DMS53 (cell line): ENCODE measurements at places on chromosomes 5 and 9.

- DNase-seq: no peak
These were observed 28.9 kb downstream of the NEURL1B start for GRCh38 chr5:172670005-172670402.

- no peak for DNase-seq
These were observed 54.5 kb downstream of the ZNF366 start for GRCh38 chr5:72452515-72453245.

GRCh38 chr5:93100976-93101375 is 480.0 kb downstream of the NR2F1-AS1 start:
- no peak for DNase-seq

DNA sequence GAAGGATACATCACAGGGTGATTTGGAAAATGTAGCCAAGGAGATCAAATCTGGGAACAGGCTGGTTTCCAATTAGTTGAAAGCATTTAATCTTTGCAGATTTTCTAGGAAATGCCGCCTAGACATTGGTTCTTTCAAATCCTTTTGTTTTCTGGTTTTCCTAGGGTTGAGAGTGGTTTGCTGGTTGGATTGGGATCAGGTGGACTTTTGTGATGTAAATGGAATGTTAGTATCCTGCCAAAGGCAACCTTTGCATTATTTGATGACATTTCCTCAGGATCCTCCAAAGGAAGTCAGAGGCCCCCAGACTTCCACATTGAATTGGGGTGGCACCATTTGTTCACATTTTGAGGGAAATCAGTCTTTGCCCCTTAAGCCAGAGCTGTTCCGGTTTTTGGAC is 245.5 kb upstream of the RPS23 start:
- DNase-seq: no peak

GRCh38 chr5:129120158-129120581 is 25.6 kb downstream of the ISOC1 start:
- no peak for DNase-seq

GRCh38 chr9:106376689-106377088 is 486.3 kb upstream of the ZNF462 start:
- no peak for DNase-seq

- no peak for DNase-seq
These were observed 2.8 kb upstream of the RACK1 start for GRCh38 chr5:181246276-181247049.

DNA sequence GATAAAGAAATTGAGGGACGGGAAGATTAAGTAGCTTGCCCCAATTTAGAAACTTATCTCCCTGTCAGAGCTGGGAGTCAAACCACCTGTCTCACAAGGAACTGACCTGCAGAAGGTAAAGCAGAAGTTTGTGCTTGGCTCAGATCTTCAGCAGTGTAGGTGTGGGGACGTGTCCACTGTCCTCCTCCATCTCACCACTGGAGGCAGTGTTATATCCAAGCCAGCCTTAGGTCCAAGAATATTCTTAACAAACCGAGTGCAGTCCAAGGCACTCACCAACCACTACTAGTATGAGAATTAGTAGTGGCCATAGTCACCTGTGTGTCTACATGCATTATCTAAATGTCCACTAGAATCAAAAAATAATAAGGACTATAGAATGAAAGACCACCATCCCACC is 86.3 kb upstream of the IRX1 start:
- DNase-seq: peak; percentile 27

- peak; percentile 46 for DNase-seq
These were observed 302.6 kb upstream of the TAS2R1 start for GRCh38 chr5:9932770-9933169.

DNA sequence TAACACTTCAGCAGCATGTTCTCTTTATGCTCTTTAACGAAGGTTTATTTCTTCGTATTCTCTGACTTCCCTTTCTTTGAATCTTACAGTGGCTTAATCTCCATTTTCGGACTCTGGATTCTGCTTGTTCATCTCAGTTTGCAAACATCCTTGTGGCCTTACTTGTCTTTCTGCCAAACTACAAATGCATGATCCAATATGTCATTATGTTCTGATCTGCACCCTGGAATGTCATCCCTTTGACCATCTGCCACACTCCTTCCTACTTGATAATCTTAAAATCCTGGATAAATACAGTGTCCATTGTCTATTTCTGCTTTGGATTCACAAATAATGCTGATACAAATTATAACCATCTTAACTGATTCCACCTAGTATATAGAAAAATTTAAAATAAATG is 499.2 kb downstream of the CDH18 start:
- DNase-seq: no peak
